ENCODE measurements at places on chromosomes 1 and 21.

GRCh38 chr1:229938551-229938950, 128.5 kb upstream of the GALNT2 start:
- no peak for DNase-seq

DNA sequence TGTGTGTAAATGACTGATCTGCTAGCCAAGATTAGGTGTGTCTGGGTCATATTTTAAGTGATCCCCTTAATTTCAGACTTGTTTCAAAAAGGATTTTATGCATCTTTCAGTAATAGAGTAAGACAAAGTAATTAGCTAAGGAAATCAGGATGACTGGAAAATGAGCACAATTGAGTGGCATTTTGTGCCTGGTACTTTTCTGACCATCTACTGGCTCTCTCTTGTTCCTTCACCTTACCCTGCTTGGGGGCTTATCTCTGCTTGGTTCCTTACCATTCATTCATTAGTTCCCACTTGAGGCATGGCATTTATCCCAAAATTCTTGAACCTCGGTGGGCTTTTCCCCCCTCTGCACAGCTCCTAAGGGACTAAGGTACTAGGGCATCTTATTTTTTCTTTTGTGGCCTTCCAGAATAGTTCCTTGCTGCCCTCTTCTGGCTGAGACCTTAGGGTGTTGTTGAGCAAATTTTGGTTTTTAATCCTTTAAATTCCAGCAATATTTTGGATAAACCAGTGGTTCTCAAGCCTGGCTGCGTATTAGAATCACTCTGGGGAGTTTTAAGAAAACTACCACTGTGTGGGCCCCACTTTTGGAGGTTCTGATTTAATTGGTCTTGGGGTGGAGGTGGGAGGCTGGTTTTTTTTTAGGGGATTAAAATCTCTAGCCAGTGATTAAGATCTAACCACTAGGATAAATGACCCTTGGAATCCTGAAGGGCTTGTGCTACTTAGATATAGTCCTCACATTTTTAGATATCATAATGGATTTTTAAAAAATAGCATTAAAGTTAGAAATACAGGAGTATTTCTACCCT, 50.8 kb downstream of the HS2ST1 start:
- no peak for DNase-seq

- no peak for DNase-seq
These were observed 16.8 kb downstream of the GNG4 start for GRCh38 chr1:235632506-235633401.

DNA sequence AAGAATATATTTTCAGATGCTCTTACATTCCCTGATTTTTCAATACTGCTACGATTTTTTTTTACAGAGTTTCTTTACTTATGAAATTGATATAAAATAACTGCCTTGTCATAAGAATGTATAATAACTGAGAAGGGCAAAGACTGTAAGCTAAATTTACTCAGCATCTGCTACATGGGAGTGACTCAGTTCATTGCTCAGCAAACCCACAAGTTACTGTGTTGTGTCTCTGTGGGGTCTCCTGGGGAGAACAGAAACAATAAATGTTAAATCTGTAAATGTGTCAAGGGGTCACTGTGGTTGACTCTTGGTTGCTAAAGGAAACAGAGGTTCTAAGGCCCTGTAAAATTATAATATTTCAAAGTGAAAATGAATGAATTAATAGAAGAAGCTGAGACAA, 210.3 kb upstream of the CACYBP start:
- no peak for DNase-seq

DNA sequence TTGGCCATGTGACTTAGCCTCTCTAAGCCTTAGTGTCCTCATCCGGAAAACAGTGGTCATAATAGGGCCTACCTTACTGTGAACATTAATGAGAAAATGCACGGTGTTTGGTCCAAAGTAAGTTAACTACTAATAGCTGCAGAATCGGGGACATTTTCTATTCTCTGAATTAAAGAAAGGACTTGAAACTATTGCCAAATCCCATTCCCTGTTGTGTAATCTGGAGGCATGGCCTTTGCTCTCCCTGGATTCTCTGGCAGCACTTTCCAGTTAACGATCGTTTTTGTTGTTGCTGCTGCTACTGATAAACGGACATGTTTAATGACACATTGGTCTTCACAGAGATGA, 30.5 kb downstream of the FMO4 start:
- DNase-seq, result peak; percentile 4

DNA sequence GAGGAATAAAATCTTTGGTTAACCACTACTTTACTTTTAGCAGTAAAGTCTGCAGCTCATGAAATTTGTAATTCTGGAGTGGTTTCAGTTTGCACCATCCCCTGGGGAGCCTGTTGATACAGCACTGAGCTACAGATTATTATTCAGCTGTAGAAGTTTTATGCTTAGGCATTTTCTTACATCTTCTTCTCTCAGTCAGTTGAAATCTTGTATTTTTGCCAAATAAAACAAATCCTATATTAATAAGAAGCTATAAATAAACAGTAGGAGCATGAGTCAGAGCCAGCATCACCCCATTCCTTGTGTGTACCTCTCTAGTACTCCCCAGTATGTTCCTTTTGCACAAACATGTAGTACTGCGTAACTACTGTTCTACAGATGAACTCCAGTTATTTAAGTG, 118.9 kb downstream of the ATF6 start:
- peak; percentile 58 for DNase-seq

GRCh38 chr1:19319196-19319595, 7.1 kb downstream of the SLC66A1 start:
- DNase-seq, result no peak

GRCh38 chr1:195186544-195186943, 1421.7 kb downstream of the KCNT2 start:
- no peak for DNase-seq

DNA sequence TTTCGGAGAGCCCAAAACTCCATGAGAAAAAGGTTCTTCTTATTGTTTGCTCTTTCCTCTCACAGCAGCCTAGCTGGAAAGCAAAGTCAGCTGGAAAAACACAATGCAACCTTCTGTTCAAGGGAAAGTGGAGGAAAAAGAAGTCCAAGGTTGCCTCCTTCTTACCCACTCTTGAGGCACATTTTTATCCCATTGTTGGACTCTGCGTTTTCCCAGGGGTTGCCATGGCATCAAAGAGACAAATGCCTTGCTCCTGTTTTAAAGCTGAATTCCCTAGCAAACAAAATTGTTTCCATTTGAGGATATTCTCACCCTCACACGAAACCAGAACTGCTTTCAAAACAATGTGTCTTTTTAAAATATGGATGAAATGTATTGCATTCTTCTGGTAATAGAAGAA, 45.1 kb upstream of the PALMD start:
- DNase-seq, result no peak

- DNase-seq, result no peak
These were observed 979 bp downstream of the PIGM start for GRCh38 chr1:160030657-160031364.

GRCh38 chr21:33685613-33686197, 43.4 kb downstream of the ITSN1 start:
- DNase-seq, result no peak

- DNase-seq, result no peak
These were observed 290.3 kb upstream of the B3GALT2 start for GRCh38 chr1:193476748-193477147.

DNA sequence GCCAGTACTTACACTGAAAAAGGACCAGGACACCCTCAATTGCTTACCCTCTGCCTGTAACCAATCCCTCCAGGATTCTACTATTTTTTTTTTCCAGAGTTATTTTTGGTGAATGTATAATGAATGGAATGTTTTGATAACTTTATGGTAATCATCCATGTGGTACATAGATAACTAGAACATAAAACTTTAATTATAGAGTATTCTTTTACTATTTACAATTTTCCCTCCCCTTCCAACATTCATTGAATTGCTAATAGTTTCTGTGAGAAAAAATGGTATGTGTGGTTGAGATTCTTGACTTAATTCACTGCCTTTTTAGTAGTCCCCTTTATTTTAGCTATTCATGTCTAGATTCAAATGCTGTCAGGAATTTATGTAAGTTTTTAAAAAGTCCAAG, 164.6 kb downstream of the CYYR1 start:
- no peak for DNase-seq

- no peak for DNase-seq
These were observed 171.5 kb downstream of the ADSS2 start for GRCh38 chr1:244280201-244280600.

GRCh38 chr1:174265282-174265681, 106.0 kb downstream of the RABGAP1L start:
- DNase-seq, result no peak

DNA sequence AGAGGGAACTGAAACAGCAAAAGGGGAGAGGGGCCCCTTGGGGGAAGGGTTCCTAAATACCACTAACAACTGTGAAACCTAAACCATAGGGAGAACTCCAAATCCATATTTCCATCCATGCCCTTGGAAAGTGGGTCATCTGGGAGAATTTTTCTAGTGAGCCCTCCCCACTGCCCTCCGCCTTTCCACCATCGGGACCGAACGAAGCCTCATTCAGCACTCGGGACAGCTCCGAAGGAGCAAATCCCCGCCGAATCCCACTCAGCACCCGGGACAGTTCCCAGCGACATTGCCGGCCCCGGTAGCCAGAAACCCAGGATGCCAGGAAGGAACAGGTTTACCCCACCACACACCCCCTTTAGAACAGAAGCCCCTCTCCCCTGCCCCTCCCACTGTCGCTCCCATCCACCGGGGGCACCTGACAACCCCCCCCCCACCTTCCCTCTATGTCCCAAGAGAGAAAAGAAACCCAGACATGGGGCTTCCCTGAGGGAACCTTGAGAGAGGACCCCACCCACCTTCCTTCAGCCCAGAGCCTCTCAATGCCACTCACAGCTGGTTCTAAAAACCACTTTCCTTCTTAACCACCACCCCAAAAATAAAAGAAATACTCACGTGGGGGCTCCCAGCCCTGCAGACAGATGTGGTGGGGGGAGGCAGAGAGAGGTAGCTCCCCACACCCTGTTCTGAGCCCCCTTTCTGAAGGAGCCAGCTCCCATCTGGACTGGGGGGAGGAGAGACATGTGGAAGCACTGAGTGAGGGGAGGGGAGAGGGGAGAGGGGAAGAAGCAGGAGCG, 4.5 kb downstream of the DLGAP3 start:
- no peak for DNase-seq

- DNase-seq, result no peak
These were observed 27.5 kb downstream of the RNF19B start for GRCh38 chr1:32937061-32937460.

- peak; percentile 97 for DNase-seq
These were observed 103.7 kb downstream of the HS2ST1 start for GRCh38 chr1:87017998-87018672.

DNA sequence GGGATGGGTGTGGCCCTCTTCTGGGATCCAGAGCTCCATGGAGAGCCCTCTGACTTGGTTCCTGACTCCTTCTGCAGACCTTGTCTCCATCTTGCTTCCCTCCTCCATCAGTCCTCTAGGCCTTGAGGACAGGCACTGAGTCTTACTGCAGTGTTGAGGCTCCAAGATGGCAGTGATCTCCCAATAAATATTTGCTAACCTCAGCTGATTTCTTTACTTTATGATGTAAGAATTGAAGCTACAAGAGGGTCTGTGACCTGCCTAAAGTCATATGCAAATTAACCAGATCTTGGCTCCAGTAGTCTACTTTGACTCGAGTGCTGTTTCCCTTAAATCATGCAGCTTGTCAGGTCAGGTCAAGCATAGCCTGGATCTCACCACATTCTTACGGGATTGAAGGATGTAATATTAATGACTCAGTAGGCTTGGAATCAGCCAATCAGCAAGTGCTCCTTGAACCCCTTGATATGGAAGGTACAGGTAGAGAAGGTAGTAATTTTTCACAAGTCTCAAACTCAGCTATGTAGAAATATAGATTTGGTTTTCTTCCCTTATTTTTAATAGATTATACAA, 93.0 kb downstream of the CLIC6 start:
- DNase-seq, result no peak
